ENCODE measurements at places on chromosomes 7 and 10.
A peak's percentile ranks its signal among the peaks of the same experiment; 100 is the strongest.

DNA sequence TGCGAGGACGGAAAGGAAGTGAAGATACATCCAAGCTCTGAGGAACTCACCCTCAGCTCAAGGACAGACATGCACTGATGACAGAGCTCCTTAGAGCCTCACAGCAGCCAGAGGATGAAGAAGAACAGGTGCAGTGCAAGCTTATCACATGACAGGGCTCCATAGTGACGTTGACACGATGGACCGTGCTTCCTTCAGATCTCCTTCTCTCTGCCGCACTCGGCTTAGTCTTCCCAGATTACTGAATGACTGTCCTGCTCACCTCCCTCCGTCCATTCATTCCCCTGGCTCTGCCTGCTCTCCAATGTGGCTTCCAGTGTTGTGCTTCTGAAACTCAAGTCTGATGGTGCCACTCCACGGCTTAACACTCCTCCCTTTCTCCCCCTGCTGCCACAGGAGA is 161.5 kb upstream of the PFKP start:
- DNase-seq = no peak

DNA sequence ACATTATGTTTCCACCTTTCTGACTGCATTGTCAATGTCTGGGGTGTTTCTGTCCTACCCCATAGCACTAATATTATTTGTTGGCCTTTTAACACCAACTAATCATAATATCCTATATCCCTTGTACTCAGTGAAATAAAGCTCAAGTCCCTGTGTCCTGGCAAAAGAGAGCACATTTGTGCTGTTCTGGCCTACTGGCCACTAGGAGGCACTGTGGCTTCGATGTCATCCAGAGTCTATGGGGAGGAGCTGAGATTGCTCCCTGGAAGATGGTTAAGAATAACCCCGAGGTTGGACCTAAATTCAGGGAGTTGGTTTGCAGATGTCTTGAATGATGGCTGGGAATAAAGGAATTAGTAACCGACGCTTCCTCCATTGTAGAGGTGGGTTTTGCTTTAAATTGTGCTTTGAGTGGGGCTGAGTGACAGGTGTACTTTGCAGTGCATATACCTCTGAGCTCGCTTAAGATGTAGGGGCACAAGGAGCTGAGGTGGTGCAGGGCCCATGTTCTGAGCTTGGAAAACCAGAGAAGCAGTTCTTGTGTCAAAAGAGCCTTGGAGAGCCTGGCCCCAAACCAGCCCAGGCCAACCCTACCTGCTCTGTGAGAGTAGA is 191.2 kb upstream of the PRSS1 start:
- peak; percentile 30 for DNase-seq

DNA sequence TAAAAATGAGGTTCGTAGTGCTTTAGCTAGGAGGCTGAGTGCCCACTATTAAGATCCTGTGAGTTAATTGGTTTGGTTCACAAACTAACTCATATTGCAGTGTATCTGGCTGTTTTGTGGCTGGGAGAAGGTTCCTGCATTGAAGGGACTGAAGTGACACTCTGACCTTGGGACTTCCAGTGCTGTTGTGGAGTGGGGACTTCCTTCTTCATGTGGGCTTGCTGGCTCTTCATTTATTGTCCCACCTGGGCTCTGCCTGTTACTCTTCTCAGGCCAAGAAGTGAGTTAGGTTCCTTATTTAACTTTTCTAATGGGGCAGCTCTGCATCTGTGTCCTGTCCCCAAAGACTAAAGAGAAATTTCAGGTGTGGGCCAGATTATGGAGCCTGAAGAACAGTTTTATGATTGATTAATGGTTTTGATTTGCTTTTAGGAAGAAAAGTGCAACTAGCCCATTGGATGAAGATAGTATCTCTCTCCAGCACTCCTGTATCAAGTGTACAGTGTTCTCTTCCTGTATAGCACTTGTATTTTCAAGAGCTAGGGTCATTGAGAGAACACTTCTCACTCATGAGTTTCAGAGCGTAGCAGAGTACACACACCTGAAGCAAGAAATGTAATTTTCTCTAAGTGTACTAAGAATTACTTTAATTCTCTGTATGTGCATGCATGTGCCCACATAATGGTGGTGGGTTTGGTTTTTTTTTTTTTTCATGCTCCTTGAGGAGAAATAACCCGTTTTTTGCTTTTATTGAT is 54.8 kb downstream of the AUTS2 start:
- DNase-seq = no peak

- DNase-seq = no peak
Observed at GRCh38 chr7:31126976-31127375, 74.9 kb downstream of the ADCYAP1R1 start.

GRCh38 chr10:69818676-69819239 is 17.1 kb downstream of the COL13A1 start:
- no peak for DNase-seq

DNA sequence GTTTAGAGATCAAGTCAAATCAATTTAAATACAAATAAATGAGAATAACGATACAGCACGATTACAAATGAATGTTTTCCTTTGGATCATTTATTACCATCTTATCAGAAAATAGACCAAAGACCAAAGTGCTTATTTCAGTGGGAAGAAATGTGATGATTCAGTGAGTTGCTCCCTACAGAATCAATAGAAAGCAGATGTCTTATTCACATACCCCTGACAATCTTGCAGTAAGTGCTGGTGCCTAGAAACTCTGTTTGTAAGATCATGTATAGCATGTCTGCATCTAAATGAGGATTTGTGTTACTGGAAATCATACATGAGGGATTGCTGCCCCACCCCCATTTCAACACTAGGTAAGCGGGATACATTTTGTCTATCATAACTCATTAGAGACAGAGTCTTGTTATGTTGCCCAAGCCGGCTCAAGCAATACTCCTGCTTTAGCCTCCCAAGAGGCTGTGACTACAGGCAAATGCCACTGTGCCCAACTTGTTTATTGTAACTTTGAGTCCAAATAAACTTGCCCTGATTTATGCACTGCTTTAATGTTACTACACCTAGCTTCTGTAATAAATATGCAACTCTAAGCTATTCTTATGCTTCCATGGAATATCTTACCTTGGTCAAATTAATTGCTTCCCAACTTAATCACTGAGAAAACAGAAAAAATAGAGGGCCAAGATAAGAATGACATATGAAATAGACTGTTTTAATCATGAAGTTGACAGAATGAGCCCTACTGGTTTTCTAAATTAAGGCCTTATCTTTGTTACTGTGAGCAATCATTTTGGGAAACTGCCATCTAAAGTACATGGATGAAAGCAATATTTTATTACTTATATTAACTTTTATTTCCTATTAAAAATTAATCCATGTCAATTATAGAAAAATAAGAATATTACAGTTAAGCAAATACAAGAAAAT is 82.5 kb downstream of the AHR start:
- no peak for DNase-seq

GRCh38 chr10:97974100-97974499 is 56.3 kb downstream of the CRTAC1 start:
- no peak for DNase-seq

DNA sequence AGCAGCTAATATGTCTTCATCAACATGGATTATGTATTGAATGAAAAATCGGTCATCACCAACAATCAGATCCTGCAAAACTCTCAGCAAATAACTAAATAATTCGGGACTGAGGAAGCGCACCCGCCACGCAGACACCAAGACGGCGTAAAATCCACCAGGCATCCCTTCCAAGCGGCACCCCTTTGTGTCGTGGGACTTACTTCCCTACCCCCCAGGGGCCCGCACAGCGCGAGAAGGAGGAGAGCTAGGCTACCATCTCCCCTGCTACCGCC is 721 bp downstream of the ARL3 start:
- DNase-seq = no peak

GRCh38 chr10:44995581-44995913 is 5.2 kb upstream of the ZNF22 start:
- DNase-seq = no peak

DNA sequence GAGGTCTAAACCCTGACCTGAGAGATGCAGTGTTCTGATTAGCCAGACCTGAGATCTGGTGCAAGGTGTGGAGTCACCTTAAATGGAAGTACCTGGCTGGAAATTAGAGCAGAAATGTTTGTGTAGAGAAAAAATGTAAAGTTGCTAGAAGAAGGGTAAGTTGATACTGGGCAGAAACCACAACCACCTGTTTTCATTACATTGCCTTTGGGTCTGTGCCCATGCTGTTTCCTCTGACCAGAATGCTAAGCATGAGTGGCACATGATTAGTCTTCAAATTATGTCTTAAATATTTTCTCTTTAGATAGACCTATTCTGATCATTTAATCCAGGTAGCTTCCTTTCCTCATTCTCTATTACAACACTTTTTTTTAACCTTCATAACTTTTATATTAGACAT is 69.0 kb downstream of the CASD1 start:
- no peak for DNase-seq

- no peak for DNase-seq
Observed at GRCh38 chr10:103049237-103049636, 131.1 kb downstream of the CNNM2 start.

DNA sequence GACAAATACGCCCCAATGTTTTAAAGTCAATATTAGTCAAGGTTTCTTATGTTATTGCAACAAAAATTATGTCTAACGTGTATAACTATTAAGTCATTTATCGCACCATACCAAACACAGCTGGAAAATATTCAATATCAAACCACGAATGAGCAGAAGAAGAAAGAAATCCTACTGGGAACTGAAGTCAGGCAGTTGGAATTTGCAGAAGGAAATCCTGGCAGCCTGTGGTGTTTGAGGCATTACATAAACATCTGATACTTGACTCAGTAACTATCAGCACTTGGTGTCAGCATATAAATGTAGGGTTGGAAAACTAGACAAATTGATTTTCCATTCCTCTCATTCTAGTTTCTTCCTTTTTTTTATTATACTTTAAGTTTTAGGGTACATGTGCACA is 83.4 kb upstream of the NUPR2 start:
- no peak for DNase-seq

DNA sequence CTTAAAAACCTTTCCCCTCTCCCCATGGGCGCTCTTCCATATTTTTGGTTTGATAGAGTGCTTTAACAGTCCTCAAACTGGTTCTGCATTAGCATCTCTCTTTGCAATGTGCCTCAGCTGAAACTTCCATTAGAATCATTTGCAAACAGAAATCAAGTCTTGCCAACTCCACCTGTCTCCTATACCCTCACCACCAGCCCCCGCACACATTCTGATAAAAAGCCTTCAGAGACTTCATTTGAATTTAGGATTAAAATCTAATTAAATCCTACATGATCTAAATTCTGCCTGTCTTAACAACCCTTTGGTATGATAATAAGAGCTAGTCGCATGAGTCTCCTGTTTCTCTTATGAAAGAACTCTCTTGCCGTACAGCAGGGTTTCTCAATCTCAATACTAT is 384.9 kb upstream of the ETV1 start:
- no peak for DNase-seq

DNA sequence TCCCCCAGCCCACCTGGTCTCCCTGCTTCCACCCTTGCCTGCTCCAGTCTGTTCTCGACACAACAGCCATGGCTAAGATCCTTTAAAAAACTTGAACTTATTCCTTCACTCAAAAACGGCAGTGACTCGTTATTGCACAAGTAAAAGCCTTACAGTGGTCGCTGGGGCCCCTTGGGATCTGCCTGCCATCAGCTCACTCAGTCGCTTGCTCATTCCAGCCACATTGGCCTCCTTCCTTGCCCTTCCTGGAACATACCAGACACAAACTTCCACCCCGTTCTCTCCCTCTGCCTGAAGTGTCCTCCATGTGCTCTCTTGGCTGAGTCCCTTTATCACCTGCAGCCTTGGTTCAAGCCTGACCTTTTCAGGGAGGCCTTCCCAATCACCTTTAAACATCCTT is 4.7 kb downstream of the CCNY start:
- DNase-seq = no peak

DNA sequence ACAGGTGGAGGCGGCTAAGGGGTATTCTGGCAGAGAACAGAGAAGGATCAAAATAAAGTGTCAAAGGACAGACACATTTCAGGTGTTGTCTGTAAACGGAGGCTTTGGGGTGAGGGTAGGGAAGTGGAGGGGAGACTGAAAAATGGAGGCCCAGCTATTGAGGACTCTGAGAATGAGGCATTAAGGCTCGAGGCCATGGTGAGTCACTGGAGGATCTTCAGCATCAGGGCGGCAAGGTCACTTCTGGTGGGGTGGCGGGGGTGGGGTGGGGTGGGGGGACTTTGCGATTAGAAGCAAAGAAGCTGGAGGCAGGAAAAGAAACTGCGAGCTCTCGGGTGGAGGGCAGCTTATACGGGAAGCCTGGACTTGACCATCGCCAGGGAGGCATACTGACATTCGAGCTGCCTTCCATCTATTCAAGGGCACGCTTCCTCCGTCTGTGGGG is 58.4 kb upstream of the PCGF5 start:
- peak; percentile 2 for DNase-seq

DNA sequence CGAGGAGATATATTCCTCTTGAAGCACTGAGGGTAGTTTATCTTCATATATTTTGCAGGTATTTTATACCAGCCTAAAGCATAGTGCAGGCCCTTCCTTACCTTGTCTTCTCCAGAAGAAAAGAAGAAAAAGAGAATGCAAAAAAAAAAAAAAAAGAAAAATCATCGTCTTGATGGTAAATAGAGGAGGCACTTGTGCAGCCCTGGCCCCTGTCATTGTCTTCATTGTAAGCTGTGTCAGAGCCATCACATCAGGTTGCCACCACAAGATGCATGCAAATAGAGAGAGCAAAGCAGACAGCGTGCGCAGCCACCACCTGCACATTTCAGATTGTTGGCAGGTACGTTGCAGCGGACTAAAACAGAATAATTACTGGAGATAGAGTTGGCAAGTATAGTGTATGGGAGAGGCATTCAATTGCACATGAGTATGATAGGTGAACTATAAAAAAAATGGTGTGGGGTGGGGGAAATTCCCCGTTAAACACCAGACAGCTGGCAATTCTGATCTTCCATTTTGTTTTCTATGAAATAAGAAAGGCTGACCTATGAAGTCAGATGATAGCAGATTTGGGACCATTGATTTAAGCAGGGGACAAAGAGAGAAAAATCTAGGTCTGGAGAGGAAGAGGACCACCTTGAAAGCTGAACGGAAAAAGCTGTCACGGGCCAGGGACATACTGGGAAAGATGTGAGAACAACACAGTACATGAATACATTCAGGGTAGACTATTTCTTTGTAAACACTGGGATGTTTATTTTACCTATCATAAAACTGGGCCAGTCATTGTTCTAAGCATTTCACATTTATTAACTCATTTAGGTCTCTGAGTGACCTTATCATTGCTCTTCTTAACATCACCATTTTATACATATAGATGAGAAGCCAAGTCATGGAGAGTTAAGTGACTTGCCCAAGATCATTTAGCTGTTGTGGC is 306.3 kb upstream of the SP8 start:
- no peak for DNase-seq

- no peak for DNase-seq
Observed at GRCh38 chr7:125876431-125876830, 946.8 kb upstream of the POT1 start.

DNA sequence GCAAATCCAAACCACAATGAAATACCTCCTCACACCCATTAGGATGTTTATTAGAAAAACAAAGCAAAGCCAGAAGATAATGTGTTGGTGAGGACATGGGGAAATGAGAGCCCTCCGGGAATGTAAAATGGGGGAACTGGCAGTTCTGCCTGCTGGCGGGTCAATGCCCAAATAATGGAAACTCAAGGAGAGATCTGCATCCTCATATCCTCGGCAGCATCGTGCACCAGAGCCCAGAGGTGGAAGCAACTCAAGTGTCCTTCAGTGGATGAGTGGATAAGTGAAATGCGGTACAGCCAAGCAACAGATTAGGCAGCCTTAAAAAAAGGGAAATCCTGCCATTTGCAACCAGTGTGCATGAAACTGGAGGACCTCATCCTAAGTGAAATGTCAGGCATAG is 325.2 kb downstream of the WDR37 start:
- DNase-seq = no peak

GRCh38 chr7:107907-108306 is 84.5 kb upstream of the FAM20C start:
- no peak for DNase-seq

- DNase-seq = no peak
Observed at GRCh38 chr7:105640956-105641810, 59.9 kb upstream of the EFCAB10 start.

All from stimulated activated CD4-positive, alpha-beta T cell treated with anti-CD3 and anti-CD28 coated beads, Interleukin-1b, Interleukin-23, amount 100 ng/mL, for 1 hour (primary cell).